ENCODE measurements at places on chromosomes 7 and 10.

GRCh38 chr10:13224210-13224995 lies 9.8 kb downstream of the UCMA start:
- DNase-seq: no peak

DNA sequence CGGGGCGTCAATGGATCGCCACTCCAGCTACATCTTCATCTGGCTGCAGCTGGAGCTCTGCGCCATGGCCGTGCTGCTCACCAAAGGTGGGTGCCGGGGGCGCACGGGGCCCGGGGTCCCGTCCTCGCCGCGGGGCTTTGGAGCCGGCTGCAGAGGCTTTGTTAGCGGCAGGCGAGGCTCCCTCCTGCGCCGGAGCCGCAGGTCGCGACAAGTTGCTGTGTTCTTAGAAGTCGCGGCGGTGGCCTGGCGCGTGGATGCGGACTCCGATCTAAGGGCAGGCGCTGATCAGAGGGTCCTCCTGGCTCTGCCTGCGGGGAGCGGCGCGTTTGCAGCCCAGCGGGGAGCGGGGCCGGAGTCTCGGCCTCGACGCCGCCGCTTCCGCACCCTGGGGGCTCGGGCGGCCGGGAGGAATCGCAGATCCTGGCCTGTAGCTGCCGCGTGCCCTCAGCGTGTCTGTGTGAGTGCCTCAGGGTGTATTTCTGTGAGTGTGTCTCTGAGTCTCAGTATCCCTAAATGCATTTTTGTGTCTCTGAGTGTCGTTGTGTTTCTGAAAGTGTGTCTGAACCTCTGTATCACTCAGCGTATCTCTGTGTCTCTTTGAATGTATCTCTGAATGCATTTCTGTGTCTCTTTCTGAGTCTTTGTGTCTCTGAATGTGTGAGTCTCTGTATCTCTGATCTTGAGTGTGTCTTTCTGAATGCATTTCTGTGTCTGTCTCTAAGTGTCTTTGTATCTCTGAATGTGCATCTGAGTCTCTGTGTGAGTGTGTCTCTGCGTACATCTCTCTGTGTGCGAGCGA lies 766 bp downstream of the BAMBI start:
- no peak for DNase-seq

GRCh38 chr10:71537681-71538080 lies 141.0 kb downstream of the CDH23 start:
- no peak for DNase-seq

GRCh38 chr7:133428326-133428725 lies 175.4 kb downstream of the EXOC4 start:
- DNase-seq: no peak
